Activated effector memory CD4-positive, alpha-beta T cell treated with Interleukin-2 at 50 U/mL for 16 hours (primary cell): ENCODE measurements at places on chromosomes 7 and 10.

DNA sequence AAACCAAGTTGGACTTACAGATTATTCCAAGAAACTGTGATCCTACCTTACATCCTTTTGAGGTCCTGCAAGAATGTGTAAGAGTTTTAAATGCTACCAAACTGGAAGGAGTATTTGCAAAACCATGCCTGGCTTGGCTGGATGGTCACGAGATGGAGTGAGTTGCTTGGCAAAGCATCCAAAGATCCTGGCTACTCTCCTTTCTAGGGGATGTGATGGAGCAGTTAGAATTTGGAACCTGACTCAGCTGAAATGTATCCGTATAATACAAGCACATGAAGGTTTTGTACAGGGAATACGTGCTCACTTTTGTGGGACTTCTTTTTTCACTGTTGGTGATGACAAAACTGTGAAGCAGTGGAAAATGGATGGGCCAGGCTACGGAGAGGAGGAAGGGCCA is 13.3 kb upstream of the SYPL1 start:
- no peak for DNase-seq

GRCh38 chr7:129721068-129721467 is 109.5 kb downstream of the NRF1 start:
- no peak for DNase-seq

DNA sequence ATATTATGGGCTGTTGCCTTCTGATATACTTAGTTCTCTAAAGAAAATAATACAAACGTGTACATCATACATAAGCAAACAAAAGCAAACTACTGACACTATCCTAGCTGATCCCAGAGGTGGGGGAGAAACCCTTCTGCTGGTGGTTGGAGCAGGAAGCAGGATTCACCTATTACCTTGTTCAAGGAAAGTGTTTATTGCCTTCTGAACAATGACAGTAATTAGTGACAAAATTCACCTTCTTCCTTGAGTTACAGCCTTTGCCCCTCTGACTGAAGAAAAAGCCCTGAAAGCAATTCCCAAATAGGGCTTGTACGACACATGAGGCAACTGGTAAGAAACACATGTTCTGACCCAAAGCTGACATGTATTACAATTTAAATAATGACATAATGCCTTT is 118.8 kb upstream of the AKR1E2 start:
- no peak for DNase-seq

DNA sequence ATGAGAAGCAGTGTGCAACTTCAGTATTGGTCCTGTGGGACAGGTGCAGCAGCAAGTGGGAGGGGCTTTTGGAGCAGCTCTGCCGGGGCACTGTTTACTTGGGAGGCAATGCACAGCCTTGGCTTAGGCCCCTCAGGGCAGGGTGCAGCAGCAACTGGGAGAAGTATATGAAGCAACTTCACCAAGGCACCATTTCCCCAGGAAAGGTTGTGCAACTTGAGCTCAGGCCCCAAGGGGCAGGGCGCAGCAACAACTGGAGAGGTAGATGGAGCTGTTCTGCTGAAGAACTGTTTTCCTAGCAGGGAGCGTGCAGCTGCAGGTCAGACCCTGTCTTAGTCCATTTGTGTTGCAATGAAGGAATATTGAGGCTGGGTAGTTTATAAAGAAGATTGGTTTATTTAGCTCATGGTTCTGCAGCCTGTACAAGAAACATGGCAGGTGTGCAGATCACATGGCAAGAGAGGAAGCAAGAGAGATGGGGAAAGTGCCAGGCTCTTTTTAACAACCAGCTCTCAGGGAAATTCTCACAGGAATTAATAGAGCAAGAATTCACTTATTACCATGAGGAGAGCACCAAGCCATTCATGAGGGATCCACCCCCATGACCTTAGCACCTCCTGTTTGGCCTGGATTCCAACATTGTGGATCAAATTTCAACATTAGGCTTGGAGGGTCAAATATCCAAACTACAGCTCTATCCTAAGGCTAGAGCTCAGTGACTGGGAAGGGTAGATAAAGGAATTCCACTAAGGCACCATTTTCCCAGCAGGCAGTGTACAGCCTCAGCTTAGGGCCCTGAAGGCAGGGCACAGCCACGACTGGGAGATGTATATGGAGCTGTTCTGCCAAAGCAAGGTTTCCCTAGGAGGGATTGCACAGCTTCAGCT is 10.9 kb downstream of the GPR141 start:
- no peak for DNase-seq

DNA sequence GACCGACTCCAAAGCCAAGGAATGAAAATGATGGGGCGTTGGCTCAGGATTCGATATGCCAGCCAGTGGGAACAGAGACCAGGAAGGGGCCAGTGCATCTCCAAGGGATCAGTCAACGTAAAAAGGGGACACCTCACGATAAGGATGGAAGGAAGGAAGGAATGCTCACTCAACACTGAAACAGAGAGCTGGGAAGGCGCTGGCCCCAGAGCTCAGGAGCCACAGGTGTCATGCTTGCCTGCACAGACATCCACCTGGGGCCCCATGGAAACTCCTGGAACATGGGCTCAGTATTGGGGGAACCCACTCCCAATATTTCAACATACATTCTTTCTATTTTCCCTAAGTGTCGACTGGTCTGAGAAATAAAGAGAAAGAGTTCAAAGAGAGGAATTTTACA is 5.3 kb downstream of the MMRN2 start:
- DNase-seq = no peak

- no peak for DNase-seq
Measured at GRCh38 chr7:138246428-138246827, 170.2 kb downstream of the AKR1D1 start.
